ENCODE measurements at places on chromosomes 13 and 19.

DNA sequence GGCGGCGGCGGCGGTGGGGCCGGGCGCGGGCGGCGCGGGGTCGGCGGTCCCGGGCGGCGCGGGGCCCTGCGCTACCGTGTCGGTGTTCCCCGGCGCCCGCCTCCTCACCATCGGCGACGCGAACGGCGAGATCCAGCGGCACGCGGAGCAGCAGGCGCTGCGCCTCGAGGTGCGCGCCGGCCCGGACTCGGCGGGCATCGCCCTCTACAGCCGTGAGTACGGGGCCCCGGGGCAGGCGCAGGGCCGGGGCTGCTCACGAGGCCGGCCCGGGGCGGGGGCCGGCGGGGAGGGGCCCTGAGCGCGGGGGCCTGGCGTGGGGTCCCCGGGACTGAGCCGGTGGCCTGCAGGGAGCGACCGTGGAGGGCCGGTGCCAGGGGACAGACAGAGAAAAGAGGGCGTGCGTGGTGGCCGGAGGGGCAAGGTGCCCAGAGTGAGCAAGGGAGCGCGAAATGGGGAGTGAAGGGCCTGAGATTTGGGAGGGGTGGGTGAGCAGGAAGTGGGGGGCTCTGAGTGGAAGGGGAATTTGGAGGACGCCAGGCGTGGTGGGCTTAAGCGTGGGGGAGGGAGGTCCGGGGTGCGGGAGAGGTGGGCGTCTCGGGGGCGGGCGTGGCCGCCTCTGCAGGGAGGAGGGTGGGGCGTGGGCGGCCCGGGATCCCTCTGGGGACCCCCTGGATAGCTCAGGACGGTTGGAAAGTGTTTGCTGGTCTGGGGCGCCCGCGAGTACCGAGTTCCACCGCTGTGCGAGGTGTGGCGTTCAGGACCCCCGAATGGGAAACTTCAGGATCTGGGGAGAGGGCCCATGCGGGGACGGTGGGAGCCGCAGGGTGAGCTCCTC, 575 bp downstream of the CARM1 start:
- DNase-seq: no peak

DNA sequence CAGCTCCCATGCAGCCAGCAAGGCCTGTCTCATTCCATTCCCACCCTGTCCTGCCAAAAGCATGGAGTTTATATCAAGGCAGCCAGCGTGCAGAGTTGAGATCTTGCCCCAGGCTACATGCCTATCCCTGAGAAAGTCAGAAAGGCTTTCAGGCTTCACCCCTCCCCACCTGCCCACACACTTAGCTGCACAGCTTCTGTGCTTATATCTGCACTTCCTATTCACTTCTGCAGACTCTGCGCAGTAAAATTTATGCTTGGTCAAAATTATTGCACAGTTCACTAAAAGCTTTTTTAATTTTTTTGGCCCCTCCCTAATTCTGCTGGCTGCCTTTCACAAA, 12.5 kb upstream of the ZNF675 start:
- DNase-seq: no peak

- no peak for DNase-seq
Observed at GRCh38 chr19:18610556-18611326, 1.9 kb upstream of the TMEM59L start.

- DNase-seq: no peak
Observed at GRCh38 chr19:34201133-34201532, 28.8 kb downstream of the LSM14A start.

DNA sequence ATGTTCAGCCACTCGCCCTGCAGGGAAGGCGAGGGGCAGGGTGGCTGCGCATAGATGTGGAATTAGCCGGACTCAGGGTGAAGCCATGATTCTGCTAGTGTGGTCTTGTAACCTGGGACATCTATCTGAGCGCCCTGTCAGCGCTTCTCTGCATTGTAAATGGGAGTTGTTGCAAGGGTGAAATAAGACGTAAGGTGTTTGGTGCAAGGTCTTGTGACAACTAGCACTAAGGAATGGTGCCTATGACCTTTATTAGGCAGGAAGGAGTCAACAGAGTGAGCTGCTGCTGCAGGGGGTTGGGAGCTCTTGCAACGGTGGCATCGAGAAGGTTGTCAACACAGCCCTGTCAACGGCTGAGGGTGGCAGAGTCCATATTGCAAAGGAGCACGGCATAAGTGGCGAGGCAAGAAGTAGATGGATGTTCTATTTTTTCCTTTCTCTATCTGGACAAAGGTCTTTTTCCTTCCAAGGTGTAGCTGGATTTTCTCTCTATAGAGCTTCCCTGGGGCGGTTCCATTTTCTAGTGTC, 49.3 kb downstream of the IRS2 start:
- no peak for DNase-seq

DNA sequence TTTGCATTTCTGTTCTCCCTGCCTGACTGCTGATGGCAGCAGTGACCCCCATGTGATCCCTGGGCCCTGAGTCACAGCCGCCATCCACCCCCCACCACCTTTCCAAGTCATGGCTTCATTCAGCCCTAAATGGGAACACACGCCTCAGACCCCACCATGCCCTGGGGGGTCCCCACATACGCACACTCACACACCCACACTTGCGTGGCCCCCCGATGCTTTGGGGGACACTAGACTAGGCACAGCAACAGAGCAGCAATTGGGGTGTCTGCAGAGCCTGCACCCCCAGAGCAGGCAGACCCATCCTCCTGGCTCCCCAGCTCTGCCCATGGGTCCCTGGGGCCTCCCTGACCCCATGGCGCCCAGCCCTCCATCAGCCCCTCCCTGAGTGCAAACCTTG, 5.5 kb upstream of the ISYNA1 start:
- DNase-seq: no peak

DNA sequence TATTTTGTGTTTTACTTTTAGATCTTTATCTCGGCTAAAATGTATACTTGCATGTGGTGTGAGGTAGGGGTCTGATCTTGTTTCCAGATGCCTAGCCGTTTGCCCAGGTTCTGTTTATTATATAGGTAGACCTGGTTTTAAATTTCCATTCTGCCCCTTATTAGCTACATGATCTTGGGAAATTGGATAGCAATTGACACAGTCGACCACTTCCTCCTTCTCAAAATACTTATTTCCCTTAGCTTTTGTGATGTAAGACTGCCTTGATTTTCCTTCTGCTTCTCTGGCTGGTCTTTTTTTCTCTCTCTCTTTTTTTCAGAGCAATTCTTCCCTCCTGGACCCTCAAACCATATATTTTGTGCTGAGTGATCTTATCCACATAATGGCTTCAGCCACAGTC, 3.0 kb upstream of the PGLYRP1 start:
- no peak for DNase-seq

DNA sequence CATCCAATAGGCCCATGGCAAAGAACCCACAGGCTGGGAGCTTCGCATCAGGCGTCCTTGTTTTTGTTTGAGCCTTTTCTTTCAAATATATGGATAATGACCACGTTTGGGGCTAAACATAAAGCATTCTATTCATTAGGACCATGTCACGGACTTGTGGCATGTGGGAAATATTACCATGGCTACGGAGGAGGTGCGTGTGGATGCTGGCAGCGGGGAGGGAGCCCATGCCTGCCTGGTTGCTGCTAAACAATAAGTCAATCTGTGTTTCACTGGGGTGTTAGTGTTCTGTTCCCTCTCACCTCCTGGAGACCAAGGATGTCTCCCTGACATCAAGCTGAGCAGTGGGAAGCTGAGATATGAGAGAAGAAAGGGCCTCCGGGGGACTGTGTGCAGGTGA, 121.1 kb downstream of the IRS2 start:
- no peak for DNase-seq

- DNase-seq: no peak
Observed at GRCh38 chr19:41920882-41921576, 7.2 kb downstream of the ERFL start.

DNA sequence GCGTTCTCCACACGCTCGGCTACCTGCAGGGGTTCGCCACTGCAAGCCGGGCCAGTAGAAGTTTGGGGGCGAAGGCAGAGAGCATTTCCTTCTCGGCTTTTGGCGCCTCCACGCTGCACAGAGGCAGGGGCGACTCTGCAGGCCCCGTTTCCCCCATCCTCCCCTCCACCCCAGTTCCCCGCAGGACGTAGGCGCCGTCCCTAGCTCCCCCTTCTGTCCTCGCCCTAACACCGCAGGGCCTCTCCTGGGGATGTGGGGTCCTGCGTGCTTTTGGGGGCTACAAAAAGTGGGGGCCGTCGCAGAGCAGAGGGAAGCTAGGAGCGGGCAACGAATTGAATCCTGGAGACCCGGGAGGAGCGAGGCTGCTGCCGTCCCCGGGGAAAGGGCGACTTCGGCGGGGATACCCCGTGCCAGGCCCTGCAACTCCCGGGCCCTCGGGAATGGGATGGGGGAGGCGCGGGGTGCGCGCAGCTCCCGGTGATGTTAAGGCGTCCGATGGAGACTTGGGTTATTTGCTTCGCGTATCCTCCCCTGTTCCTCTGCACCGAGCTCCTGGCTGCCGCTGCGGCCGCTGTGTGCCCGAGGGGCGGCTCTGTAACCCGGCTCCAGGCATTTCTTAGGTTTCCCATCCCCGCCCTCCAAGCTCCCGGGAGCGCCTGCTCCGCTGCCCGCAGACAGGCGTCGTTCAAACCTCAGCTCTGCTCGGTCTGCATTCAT, 255.9 kb upstream of the SOX21 start:
- DNase-seq: no peak

DNA sequence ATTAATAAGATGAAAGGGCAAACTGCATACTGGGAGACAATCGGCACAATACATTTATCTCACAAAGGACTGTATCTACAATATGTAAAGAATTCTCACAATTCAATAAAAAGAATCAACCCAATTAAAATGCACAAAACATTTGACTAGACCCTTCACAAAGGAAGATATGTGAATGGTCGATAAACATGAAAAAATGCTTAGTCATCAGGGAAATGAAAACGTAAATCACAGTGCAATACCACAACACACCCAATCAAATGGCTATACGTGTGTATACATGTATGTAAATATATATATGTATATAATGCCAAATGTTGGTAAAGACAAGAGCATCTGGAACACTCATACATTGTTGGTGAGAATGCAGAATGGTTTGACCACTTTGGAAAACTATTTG, 21.9 kb upstream of the RFC3 start:
- DNase-seq: no peak

- DNase-seq: no peak
Observed at GRCh38 chr13:51645154-51645650, 60.9 kb downstream of the WDFY2 start.

- DNase-seq: no peak
Observed at GRCh38 chr13:61778531-61778930, 362.9 kb upstream of the PCDH20 start.

DNA sequence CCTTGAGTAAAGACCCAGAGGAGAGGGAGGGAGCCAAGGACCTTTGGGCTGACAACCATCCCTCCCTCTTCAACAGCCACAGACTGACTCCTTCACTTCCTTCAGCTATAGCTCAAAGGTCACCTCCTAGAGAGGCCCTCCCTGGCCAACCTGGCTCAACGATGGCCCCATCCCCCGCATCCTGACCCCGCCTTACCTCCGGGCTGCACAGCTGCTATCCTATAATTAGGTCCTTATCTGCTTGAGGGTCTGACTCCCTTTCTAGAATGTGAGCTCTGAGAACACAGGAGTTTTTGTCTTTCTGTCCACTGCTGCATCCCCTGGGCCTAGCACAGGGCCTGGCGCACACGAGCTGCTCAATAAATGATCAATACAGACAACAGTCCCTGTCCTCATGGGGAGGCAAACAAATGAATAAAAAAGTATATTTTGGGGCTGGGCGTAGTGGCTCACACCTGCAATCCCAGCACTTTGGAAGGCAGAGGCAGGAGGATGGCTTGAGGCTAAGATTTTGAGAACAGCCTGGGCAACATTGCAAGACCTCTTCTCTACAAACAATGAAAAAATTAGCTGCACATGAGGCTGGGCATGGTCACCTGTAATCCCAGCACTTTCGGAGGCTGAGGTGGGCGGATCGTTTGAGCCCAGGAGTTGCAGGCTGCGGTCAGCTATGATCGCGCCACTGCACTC, 6.6 kb upstream of the LGALS4 start:
- DNase-seq: no peak

GRCh38 chr19:3216874-3217273, 7.6 kb upstream of the CELF5 start:
- DNase-seq: no peak

- DNase-seq: no peak
Observed at GRCh38 chr13:52353193-52353592, 52.8 kb downstream of the THSD1 start.

GRCh38 chr13:92487238-92487637, 739.4 kb upstream of the GPC6 start:
- no peak for DNase-seq

DNA sequence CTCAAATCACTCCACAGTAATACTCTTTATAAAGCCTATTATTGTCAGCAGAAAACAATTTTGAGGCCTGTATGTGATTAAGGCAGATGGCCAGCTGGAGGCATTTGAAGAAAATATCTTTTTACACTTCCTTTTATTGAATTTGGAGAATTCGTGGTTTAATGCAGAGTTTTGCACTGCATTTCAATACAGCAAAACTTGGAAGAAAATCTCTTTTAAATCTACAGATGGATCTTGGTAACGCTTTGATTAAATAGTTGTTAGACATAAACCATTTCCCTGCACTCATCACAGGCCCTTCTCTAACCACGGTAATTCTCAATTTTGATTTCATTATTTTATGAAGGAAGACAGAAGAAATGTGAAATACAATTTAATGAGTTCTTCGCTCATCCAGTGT, 185.7 kb downstream of the RFC3 start:
- DNase-seq: no peak

- no peak for DNase-seq
Observed at GRCh38 chr19:40035996-40036395, 20.0 kb downstream of the ZNF780B start.

- no peak for DNase-seq
Observed at GRCh38 chr13:30545320-30545719, 72.4 kb upstream of the USPL1 start.

GRCh38 chr13:65836066-65836465, 1394.1 kb downstream of the PCDH9 start:
- no peak for DNase-seq

GRCh38 chr19:15294561-15294990, 37.8 kb downstream of the BRD4 start:
- DNase-seq: no peak

DNA sequence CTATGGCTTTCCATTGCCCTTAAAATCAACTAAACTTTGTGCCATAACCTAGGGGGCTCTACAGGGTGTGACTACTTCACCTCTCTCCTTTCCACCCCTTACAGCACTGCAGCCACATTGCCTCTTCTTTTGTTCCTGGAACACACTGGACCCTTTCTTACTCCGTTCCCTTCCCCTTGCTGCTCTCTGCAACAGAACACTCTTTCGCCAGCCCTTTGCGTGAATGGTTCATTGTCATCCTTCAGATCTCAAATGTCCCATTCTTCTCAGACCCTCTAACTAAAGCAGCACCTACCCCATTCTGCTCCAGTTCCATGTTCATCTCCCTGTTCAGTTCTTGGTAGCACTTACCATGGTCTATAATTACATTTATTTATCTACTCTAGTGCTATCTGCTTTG, 208.3 kb downstream of the OXGR1 start:
- DNase-seq: no peak

GRCh38 chr19:51422053-51422448, 4.6 kb upstream of the SIGLEC10 start:
- no peak for DNase-seq
